ENCODE measurements at places on chromosomes 12 and 14.

DNA sequence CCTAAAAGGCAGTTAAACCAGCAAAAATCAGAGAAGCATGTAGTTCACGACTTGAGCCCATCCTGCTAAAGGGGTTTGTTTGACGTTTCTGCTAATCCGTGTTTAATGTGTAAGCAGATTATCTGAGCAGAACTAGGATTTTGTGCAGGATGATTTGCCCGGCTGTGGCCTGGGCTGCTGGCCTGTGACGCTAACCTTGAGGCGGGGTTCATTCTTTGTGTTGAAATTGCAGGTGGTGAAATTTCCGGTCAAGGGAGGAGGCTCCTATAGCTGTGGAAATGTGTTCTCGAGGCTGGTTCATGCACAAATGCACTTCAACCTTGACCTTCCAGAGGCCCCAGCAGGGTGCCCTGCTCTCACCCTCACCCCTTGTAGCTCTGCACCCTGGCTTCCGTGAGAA, 63.7 kb downstream of the SLC24A4 start:
- ATAC-seq, result no peak

DNA sequence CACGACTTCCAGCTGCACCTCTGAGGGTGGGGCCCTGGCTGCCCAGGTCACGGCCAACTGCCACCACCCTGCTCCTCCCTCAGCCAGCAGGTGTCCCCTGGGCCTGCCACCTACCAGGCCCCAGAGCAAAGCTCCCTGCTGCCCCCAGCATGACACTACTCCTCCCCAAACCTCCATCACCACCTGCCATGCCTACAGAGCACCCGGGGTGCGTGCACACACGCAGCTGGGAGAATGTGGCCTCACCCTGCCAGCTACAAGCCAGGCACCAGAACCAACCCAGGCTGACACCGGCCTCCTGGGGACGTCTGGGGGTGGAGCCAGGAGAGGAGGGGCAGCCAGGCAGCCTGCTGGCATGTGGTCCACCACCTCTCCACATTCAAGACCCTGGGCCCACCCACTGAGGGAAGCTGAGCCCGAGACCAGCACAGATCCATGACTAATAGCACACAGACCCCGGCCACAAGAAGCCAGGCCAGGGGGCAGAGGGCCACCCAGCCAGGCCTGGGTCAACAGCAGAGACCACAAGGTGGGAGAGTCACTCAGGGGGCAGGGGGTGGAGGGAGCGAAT, 3.4 kb downstream of the JAG2 start:
- ATAC-seq, result no peak

- no peak for ATAC-seq
Observed at GRCh38 chr14:103001226-103001625, 56.1 kb downstream of the CDC42BPB start.

DNA sequence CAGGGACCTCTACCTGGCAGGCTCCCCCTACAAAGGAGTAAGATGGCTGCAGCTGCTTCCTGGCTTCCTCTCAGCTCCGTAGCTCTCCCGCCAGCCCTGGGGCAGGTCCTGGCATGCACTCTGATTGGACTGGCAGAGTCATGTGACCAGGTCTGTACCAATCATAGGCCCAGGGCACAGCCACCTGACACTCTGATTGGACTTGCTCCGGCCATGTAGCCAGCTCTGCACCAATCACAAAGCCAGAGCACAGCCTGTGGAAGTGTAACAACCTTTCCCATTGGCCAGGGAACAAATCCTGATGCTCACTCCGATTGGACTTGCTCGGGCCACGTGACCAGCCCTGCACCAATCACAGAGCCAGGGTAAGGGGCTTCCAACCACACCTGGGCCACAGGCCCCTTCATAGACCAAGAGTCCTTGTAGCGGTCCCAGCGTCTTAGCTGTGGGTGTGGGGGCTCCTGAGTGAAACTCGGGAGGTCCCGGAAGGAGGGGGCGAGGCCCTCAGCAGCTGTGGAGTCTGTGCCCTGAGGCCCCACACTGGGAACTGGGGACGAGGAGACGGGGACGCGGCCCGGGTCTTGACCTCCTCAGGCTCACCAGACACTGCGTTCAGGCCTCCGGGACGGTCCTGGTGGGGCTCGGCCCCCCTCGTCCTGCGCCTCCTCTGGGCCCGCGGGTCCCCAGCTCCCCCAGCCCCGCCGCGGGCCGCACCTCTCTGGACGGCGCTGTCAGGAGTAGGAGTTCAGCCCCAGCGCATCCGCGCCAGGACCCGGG, 210.6 kb downstream of the ADGRD1 start:
- no peak for ATAC-seq

DNA sequence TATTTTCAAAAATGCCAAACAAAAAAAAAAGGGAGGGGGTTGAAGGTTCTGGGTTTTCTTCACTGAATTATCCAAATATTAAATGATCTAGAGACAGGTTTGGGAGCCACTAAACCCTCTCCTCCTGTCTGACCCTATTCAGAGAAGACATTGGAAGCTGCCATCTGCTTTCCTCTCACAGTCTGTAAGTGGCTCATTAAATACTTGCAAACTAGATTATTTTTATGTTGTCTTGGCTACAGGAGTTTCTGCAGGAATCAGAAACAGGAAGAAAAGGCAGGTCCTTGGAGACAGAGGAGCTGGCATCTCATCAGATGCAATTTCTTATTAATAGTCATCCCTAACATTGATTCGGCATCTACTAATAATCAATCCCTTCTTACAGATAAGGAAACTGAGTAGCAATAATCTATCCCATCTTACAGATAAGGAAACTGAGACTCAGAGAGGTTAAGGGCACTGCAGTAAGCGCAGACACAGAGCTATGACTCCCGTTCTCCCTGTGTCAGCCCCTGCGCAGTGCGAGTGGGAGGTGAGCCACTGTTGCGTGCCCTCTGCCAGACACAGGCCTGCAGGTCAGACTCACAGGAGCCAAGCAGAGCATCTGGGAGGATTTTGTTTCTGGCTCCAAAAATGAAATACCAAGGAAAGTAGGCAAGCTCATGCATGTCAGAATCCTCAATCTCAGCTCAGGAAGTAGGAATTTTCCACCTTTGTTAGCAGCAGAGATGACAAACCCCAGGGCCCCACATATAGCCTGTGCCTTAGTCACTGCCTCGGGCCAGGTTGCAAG, 11.0 kb downstream of the BDKRB2 start:
- ATAC-seq, result no peak

DNA sequence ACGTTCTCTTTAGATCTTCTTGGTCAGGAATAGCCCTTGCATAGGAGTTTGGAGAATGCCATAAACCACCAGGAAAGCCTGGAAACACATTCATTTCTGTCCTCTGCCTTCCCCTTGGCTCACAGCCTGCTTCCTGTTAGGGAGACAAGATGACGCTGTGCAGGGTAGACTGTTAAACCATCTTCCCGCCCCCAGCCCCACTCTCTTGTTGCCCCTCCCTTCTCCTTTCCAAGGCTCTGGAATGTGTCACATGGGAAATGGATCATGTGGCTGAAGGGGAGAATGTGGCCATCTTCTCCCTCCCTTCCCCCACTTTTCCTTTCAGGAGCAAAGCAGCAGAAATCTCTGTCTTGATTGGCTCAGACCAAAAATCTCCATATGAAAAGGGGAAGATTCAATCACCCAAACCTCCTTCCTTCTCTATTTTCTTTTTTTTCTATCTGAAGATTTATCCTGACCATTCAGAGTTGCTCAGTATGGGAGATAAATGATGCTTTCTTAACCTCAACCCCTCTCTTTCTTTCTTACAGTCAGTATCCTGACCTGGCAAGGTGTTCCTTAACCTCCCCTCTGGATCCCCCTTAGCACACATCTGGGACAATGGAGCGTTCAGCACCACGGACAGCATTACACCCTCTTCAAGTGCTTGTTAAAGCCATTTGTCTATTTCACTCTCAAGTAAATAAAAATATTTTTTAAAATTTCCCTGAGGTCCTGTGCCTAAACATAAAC, 11.4 kb downstream of the GPR19 start:
- no peak for ATAC-seq

DNA sequence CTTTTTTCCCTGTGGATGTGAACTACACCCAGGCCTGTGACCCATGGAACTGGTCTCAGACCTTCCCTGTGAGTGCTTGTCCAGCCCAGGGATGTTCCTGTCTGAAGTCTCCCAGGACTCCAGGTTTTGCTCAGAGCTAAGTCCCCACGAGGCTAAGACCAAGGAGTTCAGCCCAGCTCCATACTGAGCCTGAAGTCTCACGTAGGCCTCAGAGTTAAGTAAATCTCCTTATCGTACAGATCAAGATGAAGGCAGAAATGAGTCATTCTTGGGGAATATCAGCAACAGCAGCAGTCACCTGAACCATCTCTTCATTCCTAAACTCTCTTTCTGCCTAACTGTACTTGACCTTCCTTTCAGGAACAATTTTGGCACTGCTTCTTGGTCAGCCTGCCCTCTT, 139.8 kb downstream of the ANO6 start:
- no peak for ATAC-seq

GRCh38 chr14:35378425-35379233, 25.9 kb downstream of the NFKBIA start:
- no peak for ATAC-seq

DNA sequence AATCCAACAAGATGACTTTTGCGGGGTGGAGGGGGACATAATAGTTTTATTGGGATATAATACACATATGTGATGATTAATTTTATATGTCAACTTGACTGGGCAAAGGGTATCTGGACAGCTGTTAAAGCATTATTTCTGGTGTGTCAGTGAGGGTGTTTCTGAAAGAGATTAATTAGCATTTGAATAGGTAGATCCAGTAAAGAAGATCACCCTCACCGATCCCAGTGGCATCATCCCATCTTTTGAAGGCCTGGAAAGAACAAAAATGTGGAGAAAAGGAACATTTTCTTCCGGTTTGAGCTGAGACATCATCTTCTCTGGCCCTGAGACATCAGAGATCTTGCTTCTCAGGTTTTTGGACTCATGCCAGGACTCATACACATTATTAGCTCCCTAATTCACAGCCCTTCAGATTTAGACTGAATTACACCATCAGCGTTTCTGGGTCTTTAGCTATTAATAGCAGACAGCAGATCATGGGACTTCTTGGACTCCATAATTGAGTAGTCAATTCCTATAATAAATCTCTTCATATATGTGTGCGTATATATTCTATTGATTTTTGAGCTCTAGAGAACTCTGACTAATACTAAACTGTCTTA, 283.6 kb downstream of the PCNX1 start:
- no peak for ATAC-seq

DNA sequence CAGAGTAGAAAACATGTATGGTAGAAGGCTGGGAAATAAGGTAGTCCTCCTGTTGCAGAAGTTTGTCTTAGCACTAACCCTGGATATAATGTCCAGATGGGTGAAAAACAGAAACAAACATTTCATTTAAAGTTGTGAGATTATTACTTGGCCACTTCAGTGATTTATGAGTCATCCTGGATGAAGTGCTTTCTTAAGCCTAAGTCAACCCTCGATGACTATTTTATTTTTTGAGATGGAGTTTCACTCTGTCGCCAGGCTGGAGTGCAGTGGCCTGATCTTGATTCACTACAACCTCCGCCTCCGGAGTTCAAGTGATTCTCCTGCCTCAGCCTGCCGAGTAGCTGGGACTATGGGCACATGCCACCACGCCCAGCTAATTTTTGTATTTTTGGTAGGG, 10.2 kb downstream of the DLST start:
- ATAC-seq, result no peak

DNA sequence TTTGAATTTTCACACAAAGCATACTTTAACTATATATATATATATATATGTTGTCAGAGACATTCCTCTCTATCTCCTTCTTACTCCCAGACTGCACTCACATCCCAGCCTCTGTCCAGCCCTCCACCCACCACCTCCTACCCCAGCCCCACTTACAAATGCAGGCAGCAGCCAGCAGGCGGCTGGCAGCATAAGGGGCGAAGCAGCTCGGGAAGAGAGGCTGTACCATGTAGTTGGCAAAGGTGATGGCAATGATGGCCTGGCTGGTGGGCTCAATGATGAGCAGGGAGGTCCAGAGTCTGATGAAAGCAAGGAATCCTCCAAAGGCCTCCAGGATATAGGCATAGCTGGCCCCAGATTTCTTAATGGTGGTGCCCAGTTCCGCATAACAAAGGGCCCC, 2.5 kb downstream of the SLC7A7 start:
- peak; percentile 17 for ATAC-seq

- peak; percentile 73 for ATAC-seq
Observed at GRCh38 chr14:23056145-23056955, 970 bp downstream of the CDH24 start.

DNA sequence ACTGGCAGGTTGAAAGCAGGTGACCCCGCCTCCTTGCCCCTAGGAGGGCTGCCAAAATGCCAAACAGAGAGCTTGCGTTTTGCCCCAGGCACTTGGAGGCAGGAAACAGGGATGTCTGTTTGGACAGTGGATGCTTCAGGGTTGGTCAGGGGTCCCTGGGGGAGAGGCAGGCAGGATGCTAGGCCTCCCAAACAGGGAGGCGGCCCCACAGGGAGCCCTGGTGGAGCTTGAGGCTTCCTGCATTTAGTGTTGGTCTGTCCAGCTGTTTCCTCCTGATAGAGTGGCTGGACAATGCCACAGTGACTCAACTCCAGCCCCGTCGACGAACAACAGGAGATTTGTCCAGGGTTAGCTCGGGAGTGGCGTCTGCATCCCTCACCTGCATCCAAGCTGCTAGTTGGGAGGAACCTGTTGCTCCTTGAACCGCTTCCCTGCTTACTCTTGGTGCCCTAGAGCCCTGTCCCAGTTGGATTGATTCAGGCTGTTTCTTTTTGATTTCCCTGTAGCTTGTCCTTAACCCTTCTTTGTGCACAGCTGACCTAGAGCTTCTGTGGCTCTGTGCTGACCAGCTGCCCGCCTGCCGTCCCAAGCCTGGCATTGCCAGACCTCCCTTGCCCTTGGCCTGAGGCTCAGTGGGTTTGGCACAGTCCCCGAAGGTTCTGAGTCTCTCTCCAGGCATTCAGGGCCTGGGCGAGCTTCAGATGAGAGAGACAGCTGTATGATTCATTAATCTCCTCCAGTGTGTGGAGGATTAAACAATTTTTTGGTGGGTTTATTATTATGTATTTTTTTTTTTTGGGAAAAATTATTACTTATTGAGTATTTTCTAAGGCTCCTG, 45.9 kb downstream of the TSPAN9 start:
- ATAC-seq, result no peak

DNA sequence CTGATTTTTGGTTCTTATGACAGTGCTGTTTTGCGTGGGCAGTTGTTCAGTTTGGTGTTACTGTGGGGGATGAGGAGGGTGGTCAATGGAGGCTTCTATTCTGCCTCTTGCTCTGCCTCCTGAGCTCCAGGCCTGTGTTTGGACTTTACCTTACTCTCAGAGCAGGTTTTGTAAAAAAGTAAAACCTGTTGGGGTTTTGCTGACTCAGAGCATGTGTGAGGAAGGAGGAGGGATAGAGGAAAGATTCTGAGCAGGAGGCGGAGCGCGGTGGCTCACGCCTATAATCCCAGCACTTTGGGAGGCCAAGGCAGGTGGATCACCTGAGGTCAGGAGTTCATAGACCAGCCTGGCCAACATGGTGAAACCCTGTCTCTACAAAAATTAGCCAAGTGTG, 6.7 kb downstream of the A2ML1 start:
- ATAC-seq, result no peak
